ENCODE measurements at places on chromosomes 11 and 22.

DNA sequence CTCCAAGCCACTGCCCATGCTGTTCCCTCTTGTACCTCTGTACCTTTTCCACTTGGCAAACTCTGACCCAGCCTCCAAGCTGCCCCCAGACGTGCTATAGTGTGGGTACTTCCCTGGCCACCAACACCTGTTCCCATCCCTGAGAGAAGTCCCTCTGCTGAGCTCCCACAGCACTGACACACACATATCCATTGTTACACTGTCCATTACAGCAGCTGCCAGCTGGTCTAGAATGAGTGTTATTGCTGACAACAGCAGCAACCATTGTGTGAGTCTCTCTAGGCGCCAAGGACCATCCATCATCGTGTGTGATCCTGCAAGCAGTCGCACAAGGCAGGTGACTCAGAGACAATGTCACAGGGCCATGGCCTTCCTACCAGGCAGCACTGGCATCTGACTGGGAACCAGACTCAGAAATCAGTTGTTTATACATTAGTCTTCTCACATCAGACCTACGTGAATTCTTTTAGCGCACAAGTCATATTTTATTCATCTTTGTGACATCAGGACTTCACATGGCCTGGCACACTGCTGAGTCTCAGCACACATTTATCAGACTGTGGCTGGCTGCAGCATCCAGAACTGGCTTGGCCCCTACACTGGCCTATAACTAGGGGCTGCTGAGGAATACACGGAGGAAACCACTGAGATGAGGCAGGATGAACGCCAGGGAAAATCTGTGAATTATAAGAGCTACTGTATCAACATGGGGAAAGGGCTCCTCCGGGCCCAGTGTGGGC is 56.4 kb downstream of the SGSM3 start:
- DNase-seq = no peak

- DNase-seq = no peak
Measured at GRCh38 chr11:78427615-78428265, 10.1 kb upstream of the GAB2 start.

GRCh38 chr11:283405-284104 is 5.3 kb downstream of the NLRP6 start:
- DNase-seq = no peak

GRCh38 chr11:64132191-64132771 is 33.6 kb downstream of the MACROD1 start:
- DNase-seq = no peak

DNA sequence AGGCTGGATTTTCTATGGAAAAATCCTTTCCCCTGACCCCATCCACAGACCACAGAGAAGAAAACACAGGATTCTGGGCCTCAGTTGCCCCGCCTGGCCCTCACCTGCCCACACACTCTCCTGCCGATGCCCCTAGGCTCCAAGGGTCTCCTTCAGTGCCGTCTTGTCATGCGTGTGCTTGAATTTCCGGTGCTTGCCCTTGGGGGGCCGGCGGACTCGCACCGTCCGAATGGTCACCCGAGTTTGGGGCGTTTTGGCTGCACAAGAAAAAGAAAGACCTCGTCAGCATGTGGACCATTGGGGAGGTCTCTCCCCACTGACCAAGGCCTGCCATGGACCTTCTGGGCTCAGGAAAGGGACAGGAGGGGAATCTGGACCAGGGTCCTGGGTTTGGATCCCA is 19.2 kb downstream of the PDGFB start:
- DNase-seq = no peak

GRCh38 chr11:18745251-18745650 is 19.3 kb upstream of the IGSF22 start:
- no peak for DNase-seq

DNA sequence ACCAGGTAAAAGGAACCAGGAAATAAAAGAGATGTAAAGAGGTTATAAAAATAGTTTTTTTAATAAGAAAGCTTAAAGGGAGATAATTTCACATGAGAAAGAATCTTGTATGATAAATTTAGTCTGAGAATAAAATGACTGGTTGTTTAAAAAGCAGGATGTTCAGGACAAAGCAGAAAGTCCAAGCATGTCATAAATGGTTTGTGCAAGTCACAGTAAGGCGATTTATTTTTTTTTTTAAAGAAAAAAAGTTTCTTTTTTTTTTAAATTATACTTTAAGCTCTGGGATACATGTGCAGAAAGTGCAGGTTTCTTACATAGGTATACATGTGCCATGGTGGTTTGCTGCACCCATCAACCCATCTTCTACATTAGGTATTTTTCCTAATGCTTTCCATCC is 30.8 kb downstream of the GLYATL2 start:
- no peak for DNase-seq

DNA sequence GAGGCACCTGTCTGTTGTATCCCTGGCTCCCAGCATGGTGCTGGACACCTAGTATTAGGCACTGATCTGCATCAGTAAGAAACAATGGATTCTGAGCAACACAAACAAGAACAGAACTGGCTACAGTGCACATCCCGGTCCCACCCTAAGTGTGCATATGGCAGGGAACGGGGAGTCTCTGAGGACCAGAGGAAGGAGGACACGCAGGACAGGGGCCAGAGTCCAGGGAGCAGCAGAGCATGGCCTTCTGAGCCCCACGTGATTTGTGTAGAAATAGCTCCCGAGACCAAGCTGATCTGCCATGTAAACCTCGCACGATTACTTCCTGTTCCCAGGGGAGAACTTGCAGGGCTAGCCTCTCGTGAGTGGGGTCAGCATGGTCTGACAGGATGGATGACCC is 12.7 kb upstream of the SNX32 start:
- DNase-seq = no peak

DNA sequence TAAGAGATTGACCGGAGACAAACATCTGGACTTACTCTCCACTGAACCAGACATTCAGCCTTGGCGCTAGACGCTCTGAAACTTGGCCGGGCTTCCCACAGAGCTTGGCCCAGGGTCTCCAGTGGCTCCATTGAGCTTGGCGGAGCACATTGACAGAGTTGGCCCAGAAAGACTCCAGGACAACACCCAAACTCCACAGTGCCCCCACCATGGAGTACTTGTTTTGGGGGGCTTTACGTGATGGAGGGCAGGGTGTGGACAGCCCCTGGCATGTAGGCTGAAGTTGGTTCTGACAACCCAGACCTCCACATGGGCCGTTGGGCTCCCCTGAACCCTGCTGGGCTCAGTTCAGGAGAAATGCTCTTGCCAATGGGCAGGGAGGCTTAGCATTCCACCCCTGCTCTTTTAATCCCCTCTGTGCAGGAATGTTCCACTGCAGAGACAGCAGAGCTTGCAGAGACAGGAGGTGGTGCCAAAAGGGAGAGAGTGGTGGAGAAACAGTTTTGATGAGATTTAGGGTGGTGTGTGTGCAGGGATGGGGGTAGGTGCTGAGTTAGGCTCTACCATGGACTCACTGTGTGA is 102.4 kb upstream of the TIMP3 start:
- no peak for DNase-seq

GRCh38 chr11:11186249-11186648 is 166.8 kb downstream of the CSNK2A3 start:
- DNase-seq = no peak

DNA sequence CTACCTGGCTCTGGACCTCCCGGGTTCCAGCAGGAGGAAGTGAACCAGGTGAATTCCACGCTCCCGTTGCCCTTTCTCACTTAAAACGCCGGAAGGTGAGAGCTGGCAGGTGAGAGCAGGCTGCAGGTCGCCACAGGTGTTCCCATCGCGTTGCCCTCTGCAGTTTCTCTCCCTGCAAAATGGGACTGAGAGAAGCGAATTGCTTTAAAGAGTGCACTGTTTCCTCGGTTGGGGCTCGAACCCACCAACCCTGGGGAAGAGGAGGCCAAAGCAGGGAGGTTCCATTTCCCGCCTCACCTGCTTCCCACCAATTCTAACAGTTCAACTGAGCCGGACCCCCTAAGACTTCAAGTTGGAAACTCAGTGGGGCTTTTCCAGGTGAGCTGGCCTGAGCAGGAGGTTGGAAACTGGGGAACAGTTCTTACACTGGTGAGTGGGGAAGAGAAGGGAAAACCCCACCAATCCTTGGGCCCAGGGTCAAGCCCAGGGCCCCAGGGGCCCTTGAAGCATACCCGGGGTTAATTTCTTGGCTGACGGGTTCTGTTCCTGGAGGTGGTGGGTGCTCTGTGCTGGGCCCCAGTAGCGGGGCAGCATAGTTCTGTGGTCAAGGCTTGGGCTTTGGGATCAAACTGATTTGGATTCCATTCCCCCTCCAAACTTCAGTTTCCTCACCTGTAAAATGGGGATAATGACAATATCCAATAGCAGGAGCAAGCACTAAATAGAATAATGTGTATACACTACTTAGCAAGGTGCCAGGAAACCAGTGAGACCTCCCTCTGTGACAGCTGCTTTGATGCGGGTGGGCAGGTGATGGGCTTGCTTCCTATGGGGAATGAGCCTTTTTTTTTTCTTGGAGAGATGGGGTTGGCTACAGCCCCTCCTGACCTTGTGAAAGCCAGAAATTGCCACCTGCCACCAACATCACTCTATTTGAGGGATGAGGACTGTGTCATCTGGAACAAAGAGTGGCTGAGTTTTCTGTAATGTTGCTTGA is 788 bp downstream of the CD82 start:
- DNase-seq = no peak

DNA sequence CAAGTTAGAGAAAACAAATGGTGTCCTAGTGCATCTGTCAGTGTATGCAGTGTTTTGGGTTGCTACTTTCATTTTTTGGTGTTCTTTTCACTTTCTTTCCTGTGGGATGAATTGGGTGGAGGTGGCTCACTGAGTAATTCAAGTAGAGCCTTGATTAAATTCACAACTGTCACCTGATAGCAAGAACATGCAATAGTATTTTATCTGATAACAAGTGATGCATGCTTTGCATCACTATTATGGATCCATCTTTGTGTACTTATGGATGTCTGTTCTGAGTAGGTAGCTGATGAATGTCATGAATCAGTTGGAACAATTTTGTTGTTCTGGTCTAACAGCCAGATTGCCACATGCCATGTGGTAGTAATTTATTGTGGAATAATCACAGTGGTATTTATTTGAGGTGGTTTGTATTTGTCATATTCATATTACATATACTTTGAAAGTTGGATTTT is 87.5 kb downstream of the DDX10 start:
- no peak for DNase-seq

DNA sequence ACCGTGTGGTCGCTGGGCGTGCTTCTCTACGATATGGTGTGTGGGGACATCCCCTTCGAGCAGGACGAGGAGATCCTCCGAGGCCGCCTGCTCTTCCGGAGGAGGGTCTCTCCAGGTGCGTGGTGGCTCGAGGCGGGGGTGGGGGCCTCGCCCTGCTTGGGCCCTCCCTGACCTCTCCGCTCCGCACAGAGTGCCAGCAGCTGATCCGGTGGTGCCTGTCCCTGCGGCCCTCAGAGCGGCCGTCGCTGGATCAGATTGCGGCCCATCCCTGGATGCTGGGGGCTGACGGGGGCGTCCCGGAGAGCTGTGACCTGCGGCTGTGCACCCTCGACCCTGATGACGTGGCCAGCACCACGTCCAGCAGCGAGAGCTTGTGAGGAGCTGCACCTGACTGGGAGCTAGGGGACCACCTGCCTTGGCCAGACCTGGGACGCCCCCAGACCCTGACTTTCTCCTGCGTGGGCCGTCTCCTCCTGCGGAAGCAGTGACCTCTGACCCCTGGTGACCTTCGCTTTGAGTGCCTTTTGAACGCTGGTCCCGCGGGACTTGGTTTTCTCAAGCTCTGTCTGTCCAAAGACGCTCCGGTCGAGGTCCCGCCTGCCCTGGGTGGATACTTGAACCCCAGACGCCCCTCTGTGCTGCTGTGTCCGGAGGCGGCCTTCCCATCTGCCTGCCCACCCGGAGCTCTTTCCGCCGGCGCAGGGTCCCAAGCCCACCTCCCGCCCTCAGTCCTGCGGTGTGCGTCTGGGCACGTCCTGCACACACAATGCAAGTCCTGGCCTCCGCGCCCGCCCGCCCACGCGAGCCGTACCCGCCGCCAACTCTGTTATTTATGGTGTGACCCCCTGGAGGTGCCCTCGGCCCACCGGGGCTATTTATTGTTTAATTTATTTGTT is 2.4 kb downstream of the PIM3 start:
- peak; percentile 53 for DNase-seq
